Uterus (tissue), 4 donors: ENCODE measurements at places on chromosomes 4 and X.

- no peak overlapping the region for H3K4me3 ChIP-seq
- no peaks in the 10 kb centered on the region for H3K4me1 ChIP-seq
- no peaks in the 10 kb centered on the region for H3K27me3 ChIP-seq
- no peaks in the 10 kb centered on the region for H3K36me3 ChIP-seq
- no peak for DNase-seq
These were observed 56.1 kb upstream of the ADGRG2 start for GRCh38 chrX:19178402-19178801.

DNA sequence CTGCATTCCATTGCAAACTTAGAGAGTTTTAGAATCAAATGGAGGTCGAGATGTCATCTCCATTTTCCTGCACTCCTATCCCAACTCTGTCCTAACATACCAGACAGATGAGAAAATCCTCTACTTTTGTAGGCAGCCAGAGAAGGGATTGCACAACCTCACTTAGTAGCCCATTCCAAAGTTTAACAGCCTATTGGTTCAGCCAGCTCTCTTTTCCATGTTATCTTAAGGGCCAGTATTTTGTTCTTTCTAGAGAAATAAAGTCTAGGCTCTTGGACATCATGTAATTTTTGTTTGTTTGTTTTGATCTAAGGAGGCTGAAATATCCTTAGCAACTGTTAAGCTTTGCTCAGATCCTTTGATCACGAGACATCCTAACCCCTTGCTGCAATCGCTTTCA, 173.0 kb downstream of the COX18 start:
- H3K36me3 ChIP-seq: no peaks in the 10 kb centered on the region
- no peaks in the 10 kb centered on the region for H3K27me3 ChIP-seq
- peaks cover 9% of the 10 kb centered on the region for H3K4me1 ChIP-seq
- no peak overlapping the region for H3K4me3 ChIP-seq
- peak; percentile 62 for DNase-seq

DNA sequence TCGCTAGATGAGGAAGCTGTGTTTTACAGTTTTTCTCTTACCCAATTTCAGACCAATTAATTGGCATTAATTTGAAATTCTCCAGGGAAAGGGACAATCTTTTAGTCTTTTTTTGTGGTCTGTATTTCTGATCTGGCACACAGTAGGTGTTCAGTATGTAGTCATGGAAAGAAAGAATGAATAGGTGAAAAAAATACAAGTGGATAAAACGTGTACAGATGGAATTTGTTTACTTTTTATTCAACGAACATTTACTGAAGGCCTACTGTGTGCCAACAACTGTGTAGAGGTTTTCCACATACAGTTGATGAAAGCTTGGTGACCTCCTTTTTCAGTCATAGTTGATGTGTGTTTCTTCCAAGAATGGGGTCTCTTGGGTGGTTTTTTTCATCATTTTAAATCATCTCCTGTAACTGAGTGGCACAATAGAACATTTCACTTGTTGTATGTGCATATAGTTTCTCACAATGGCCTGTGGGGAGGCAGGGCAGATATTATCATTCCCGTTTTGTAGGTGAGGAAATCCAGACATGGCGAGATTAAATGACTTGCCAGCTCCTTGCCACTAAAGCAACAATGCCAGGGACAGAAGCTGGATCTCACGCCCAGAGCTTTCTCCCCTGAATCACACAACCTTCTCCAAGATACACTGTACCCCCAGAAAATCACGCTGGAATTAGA, 102.4 kb downstream of the CEP135 start:
- no peaks in the 10 kb centered on the region for H3K36me3 ChIP-seq
- DNase-seq: no peak
- no peak overlapping the region for H3K27ac ChIP-seq

- H3K36me3 ChIP-seq: no peaks in the 10 kb centered on the region
- no peak for DNase-seq
- H3K4me3 ChIP-seq: no peak overlapping the region
- no peaks in the 10 kb centered on the region for H3K27me3 ChIP-seq
- no peak overlapping the region for H3K27ac ChIP-seq
These were observed 23.6 kb upstream of the HGFAC start for GRCh38 chr4:3418029-3418762.

DNA sequence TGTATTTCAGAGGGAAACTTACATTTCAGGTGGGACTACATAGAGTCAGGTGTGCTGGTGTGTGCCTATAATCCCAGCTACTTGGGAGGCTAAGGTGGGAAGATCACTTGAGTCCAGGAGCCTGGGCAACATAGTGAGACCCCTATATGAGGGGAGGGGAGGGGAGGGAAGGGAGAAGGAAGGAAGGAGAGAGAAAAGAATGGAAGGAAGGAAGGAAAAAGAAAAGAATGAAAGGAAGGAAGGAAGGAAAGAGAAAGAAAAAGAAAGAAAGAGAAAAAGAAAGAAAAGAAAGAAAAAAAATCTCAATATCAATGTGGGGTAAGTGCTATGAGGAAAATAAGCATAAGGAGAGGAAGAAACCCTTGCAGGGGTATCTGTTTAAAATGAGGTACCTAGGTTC, 43.6 kb upstream of the RAB33B start:
- H3K36me3 ChIP-seq: no peaks in the 10 kb centered on the region
- no peak for DNase-seq
- H3K4me3 ChIP-seq: no peak overlapping the region
- no peak overlapping the region for H3K27ac ChIP-seq
- H3K4me1 ChIP-seq: no peaks in the 10 kb centered on the region
